ENCODE measurements at places on chromosomes 5 and 9.

DNA sequence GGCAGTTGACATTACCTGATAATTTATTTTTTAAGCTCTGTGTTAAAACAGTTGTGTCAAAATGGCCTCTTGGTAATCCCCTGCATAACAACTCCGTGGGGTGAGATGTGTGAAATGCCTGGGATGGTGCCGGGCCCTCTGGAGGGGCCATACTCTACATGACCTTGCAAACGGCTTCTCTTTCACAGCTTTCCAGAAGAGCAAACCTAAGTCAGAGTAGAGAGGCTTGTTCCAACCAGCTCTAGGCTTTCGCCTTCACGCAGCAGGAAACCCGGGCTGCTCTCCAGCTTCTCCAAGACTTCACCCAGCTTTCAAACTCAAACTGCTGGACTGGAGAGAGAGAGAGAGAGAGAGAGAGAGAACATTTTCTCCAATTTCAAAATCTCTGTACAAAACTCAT is 120.1 kb downstream of the SNX18 start:
- no peak for DNase-seq

GRCh38 chr5:168042284-168043068 is 249.0 kb upstream of the WWC1 start:
- no peak for DNase-seq

GRCh38 chr9:17229945-17230560 is 95.2 kb downstream of the CNTLN start:
- peak; percentile 71 for DNase-seq

GRCh38 chr9:114925672-114926071 is 4.7 kb downstream of the TNFSF8 start:
- DNase-seq, result no peak

DNA sequence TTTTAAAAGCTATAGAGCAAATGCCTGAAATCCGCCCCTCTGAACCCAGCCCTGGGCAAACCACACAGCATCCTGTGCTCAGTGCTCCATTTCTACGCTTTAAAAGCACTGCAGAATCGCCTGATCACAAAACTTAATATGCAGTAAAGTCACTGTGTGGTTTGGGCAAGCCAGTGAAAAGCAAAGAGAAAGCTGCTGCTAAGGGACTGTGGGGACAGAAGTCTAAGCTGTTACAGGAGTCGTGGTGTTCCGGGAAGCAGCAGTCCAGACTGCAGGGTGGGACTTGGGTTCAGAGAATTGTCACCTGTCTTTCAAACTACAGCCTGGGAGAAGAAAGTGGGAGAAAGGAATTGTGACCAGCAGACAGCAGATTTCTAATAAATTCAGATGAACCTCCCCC is 8.2 kb downstream of the RAPGEF1 start:
- DNase-seq, result no peak

All from DMS153 (cell line).